ENCODE measurements at places on chromosomes 11 and 22. TPM values are rescaled to one million over a fixed set of nuclear protein-coding genes. Genes with fewer than 3 reads are reported as not detected.

The MIOX gene
- total RNA-seq, result not detected

The SPI1 gene
- not detected for total RNA-seq

The CSRP3 gene
- not detected for total RNA-seq

The NAALAD2 gene
- 1.9 TPM for total RNA-seq

The MYO18B gene
- not detected for total RNA-seq

The OR5A1 gene
- total RNA-seq, result not detected

The ABCG4 gene
- total RNA-seq, result not detected

The POU2AF1 gene
- total RNA-seq, result not detected

The SCGB2A2 gene
- total RNA-seq, result not detected

The MRPL16 gene
- 55.0 TPM for total RNA-seq

The SLC5A1 gene
- total RNA-seq, result not detected

The WNT7B gene
- total RNA-seq, result 15.7 TPM

The OR52I2 gene
- total RNA-seq, result not detected

All from Daoy (cell line).